ENCODE measurements at places on chromosomes 16 and 17.

GRCh38 chr16:2295056-2295798 lies 27.3 kb upstream of the RNPS1 start:
- no peak for DNase-seq

GRCh38 chr17:73820686-73821448 lies 176.6 kb upstream of the SDK2 start:
- DNase-seq: peak; percentile 54

DNA sequence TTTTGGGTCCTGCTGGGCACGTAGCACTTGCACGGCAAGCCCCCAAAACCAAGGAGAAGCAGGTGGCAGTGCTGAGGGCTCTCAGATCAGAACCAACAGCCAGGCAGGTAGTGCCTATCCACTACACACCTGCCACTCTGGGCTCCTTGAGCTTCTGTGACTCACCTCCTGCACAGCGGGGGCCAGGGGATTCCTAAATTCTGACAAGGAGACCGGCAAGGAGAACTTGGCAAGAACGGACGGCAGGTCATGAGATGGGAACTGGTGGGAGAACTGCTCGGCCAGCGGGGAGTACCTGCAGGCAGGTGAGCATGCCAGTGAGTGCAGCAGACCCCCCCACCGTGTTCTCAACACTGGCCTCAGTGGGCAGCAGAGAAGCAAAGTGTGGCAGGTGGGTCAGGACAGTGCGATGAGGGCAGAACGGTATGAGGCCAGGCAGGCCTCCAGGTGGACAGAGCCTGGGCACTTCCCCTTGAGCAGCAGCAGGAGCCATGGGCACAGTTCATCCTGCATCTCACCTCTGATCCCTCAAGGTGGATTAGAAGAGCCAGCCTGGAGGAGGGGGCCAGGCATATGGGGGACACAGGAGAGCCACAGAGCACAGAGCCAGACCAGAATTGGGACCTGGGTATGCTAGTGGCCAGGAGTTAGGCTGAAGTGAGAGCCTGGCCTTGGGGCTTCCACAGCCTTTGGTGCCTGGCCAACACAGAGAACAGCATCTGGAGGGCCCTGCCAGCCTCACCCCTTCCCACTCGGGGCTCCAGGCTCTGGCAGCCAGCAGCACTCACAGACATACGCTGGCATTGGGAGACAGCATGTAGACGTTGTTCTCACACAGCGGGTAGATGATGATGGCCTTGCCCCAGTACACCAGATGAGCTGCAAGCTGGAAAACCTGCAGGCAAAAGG lies 14.7 kb downstream of the MPG start:
- no peak for DNase-seq

DNA sequence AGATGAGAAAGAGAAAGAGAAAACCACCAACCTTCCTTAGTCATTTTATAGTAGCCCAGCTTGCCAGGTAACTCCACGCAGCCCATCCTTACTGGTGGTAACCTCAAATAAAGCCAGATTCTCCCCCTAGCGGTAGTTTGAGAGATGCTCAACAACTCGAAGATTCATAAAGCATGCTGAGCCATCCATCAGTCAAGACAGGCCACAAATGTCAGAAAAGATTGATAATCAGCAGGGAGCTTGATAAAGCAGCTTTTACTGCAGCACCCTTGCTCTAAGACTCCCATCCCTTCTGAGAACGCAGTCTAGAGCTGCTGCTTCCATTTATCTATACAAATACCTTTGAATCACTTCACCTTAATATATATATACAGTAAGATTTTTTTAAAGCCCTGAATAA lies 451.5 kb upstream of the HSBP1 start:
- DNase-seq: peak; percentile 20

DNA sequence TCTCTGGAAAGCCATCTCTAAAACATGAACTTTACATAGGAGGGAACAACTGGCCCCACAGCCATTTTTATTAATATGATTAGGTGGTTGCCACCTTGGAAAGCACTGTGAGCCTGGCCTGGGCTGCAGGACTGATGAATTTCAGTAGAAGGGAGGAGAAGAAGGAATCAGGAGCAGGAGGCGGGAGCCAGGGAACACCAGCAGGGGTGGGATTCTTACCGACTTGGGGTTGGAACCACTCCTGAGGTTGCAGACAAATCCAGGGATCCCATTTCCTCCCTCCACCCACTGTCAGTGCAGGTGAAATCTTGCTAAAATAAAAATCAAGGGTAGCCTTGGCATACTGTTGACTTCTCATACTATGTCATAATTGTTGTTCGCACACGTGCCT lies 16.9 kb upstream of the MAP3K14 start:
- no peak for DNase-seq

DNA sequence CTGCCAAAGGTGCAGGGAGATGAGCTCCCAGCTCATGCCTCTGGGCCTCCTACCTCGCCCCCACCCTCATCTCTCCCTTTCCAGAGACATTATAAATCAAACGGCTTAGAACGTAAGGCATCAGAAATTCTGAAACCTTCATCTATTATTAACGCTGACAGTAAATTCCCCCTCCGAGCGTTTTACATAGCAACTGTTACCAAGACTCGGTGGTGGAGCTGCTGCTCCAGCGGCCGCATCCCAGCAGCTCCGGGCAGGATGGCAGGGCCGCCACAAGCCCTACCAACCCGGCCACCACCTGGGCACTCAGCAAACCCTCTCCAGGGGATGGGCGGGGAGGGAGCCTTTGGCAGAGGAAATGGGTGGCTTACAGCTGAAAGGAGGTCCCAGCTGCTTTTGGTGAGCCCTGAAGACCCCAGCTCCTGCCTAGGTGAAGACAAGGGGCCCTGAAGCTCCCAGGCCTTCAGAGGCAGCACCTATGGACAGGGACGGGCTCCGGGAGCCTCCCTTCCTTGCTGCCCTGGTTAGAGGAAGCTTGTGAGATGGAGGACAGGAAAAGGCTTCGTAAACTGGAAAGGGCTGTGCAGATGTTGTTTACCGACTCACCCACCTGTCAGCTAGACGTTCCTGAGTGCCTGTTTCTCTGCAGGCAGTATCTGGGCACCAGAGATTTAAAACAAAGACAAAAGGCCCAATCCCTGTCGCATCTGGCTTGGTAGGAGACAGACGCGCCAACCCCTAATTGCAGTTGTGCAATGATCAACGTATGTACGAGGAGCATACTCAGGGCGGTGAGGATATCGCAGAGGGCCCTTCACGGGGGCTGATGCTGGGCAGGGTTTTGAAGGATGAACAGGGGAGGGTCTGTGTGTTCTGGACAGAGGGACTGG lies 76.9 kb downstream of the RAI1 start:
- DNase-seq: no peak

- no peak for DNase-seq
Measured at GRCh38 chr16:22692916-22693637, 120.9 kb upstream of the HS3ST2 start.

GRCh38 chr17:39676198-39676819 lies 8.1 kb downstream of the PNMT start:
- DNase-seq: no peak

GRCh38 chr17:31854672-31855071 lies 4.4 kb downstream of the COPRS start:
- no peak for DNase-seq

DNA sequence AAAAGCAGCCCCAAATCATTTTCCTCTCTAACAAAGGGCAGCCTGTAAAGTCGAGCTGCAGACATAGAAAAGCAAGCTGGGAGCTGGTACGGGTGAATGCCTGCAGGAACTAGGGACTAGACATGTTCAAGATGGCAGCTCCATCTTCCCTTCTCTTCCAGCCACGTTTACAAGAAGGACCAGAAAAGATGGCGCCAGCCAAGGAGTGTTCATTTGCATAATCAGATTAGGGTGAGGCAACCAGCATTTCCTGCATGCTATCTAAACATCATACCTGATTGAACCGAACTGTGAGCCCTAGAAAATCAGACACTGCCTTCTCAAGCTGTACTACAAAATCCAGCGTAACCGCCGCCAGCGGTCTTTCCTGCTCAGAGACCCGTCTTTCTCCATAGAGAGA lies 896.8 kb downstream of the CDH11 start:
- no peak for DNase-seq

DNA sequence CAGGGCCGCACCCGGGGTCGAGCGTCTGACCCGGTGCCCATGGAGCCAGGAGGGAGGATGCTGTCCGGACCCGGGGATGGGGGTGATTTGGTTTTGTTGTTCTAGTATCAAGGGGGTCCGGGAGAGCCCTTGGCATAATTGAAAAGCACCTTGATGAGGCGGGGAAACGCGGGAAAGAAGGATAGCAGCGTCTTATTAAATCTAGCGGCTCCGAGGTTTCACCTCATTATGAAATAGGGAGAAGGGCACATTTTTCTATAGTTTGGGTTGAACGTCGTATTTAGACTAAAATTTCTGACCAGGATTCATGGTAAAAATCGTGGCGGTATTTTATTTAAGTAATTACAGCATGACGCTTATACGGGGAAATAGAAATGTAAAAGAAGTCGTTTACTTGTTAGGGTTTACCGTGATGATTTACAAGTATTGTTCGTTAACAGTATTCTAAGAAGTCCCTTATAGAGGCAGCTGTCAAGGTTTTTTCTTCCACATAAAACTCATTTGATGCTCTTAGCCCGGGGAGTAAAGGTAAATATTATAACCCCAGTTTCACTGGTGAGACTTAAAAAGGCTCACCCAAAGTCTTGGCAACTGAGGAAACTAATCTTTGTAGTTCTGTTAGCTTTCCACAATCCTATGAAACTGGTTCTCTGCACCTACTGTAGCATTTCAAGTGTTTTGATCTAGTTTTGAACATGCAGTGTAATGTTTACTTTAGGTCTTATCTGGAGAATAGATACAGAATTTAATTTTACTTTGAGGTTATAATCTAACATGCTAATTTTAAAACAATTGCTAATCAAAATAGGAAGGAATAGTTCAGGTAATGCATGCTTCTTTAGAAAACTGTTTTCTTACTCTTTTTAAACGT lies 756 bp downstream of the LUC7L3 start:
- no peak for DNase-seq

DNA sequence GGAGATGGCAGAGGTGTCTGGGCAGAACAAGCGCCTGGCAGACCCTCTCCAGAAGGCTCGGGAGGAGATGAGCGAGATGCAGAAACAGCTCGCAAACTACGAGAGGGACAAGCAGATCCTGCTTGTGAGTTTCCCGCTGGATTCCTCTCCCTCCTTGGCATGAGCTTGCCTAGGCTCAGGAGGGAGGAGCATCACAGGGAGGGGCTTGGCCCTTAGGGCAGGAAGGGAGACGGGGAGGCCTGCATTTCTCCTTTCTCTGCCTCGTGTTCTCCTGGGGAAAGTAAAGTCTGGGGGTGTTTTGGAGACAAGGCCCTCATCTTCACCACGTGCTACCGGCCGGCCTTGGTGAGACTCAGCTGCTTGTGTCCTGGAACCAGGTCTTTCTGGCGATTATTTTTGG lies 18.0 kb upstream of the DBNDD1 start:
- no peak for DNase-seq

GRCh38 chr16:20410121-20410723 lies 888 bp downstream of the ACSM5 start:
- DNase-seq: no peak

GRCh38 chr17:41801374-41802271 lies 10.1 kb downstream of the P3H4 start:
- peak; percentile 72 for DNase-seq

DNA sequence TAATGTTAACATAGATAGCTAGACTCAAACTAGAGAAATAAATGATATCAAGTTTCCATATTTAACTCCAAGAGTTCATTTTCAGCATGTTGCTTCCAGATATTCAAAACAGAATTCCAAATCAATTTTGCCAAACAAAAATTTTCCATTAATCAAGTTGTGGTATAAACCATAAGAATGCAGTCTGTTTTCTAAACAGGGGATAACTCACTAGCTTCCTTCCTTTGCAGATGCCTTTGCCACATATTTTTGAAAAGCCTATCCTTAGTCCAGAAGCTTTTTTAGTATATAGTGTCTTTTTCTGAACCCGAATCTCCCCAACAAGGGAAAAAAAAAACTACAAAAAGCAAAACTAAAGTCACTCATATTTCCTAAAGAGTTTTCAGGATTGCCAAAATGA lies 61.5 kb downstream of the HELZ start:
- DNase-seq: no peak

GRCh38 chr17:64245218-64246145 lies 17.6 kb downstream of the TEX2 start:
- no peak for DNase-seq

DNA sequence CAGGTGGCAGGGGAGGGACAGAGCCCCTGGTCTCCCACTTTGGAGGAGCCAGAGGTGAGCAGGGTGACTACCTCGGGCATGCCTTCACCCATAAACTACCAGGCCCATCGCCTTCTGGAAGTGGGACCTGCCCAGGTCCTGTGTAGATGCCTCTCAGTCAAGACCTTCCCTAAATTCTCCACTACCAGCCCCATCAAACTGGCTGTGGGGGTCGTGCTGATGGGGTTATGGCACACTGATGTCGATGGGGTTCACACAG lies 5.8 kb upstream of the RAB37 start:
- DNase-seq: no peak

DNA sequence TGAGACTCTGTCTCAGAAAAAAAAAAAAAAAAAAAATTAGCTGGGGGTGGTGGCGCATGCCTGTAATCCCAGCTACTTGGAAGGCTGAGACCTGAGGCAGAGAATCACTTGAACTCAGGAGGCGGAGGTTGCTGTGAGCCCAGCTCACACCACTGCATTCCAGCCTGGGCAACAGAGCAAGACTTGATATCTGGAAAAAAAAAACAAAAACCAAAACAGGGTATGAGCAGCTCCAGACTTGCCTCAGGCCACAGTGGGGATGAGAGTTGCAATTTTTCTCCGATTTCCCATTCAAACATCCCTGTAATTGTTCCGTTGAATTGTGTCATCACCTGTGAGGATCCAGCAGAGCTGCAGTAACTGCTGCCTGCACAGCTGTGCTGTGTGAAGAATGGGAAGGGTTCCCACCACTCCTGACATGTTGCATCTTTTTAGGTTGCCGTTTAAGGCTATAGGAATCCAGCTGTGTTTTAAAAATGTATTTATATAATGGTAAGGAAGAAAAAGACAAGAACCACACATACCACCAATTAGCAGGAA lies 150.0 kb downstream of the VPS53 start:
- DNase-seq: no peak

- DNase-seq: no peak
Measured at GRCh38 chr17:47836601-47837000, 4.5 kb downstream of the SCRN2 start.

- no peak for DNase-seq
Measured at GRCh38 chr16:80836846-80837245, 32.4 kb upstream of the CDYL2 start.

DNA sequence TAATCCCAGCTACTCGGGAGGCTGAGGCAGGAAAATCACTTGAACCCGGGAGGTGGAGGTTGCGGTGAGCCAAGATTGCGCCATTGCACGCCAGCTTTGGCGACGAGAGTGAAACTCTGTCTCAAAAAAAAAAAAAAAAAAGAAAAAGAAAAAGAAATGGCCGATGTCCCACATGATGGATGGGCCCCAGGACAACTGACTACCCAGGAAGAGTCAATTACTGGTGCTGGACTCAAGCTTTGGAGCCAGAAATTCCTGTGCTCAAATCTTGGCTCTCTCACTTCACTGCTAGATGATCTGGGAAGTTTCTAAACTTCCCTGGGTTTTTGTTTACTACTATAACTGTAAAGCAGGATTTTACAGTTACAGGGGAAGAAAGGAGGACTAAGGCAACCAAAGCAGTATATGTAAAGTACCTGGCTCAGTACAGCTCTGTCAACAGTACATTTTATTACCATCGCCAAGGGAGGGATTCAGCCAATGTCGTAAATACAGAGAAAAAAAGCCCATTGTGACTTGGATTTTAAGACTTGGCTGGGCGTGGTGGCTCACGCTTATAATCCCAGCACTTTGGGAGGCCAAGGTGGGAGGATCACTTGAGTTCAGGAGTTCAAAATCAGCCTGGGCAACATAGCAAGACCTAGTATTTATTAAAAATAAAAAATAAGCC lies 11.9 kb downstream of the C16orf86 start:
- no peak for DNase-seq
